ENCODE measurements at places on chromosomes 1 and 21.

DNA sequence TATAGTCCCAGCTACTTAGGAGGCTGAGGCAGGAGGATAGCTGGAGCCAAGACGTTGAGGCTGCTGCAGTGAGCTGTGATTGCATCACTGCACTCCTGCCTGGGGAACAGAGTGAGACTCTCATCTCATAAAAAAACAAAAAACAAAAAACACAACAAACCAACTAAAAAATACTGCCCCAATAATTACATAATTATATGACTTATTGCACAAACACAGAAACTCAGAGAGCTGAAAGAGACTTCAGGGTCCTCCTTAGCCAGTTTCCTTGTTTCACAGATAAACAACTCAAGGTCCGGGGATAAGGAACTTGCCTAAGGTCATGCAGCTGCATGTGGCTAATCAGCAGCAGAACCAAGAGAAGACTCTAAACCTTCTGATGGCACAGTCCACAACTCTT is 11.9 kb downstream of the EXTL2 start:
- no peak for DNase-seq

GRCh38 chr1:218620956-218621355 is 275.8 kb downstream of the TGFB2 start:
- no peak for DNase-seq

- DNase-seq, result no peak
Measured at GRCh38 chr1:87129606-87130005, 199.1 kb upstream of the LMO4 start.

GRCh38 chr1:31102501-31102950 is 37.0 kb upstream of the PUM1 start:
- DNase-seq, result no peak

DNA sequence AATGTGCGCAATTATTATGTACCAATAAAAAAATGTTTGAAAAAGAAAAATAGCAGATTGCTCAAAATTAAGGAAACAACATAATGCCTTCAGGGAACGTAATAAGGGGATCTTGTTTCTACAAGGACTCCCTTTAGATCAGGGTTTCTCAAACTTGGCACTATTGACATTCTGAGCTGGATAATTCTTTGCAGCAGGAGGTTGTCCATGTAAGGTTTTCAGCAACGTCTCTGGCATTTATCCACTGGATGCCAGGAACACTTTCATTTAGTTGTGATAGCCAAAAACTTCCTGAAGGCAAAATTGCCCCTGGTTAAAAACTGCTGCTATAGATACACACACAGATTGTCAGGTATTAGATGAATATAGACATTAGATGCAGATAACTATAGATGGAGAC is 666.7 kb upstream of the ADAMTS5 start:
- DNase-seq, result no peak

GRCh38 chr1:61120998-61121397 is 38.6 kb downstream of the NFIA start:
- DNase-seq, result no peak

- no peak for DNase-seq
Measured at GRCh38 chr1:204278958-204279357, 65.2 kb upstream of the GOLT1A start.

- DNase-seq, result peak; percentile 82
Measured at GRCh38 chr1:36905941-36906340, 128.4 kb downstream of the GRIK3 start.

GRCh38 chr1:53203466-53203865 is 6.8 kb downstream of the CPT2 start:
- no peak for DNase-seq

GRCh38 chr1:93686504-93687250 is 5.0 kb upstream of the BCAR3 start:
- DNase-seq, result no peak

- no peak for DNase-seq
Measured at GRCh38 chr1:236982380-236982779, 21.9 kb downstream of the MT1HL1 start.

GRCh38 chr1:3530926-3531818 is 76.7 kb downstream of the ARHGEF16 start:
- DNase-seq, result no peak

DNA sequence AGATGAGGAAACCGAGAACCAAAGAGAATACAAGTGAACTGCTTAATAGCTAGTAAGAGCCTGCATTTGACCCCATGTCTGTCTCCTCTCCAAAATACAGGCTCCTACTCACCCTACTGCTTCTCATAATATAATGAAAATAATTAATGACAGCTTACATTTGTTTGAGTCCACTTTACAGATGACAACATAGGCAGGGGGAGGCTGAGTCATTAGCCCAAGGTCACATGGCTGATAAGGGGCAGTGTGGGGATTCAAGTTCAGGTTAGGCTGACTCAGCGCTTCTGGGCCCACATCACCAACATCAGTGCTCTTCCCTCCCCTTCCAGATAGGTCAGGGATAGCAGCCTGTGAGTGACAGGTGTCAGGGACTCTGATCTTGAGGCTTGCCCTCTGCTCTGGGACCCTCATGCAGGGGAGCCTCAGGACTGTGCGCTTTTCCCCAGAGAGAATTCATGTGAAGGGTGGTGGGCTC is 16.2 kb downstream of the AZIN2 start:
- DNase-seq, result no peak

GRCh38 chr1:94329986-94330385 is 88.2 kb upstream of the ABCD3 start:
- no peak for DNase-seq

- DNase-seq, result no peak
Measured at GRCh38 chr1:52056937-52057231, 789 bp downstream of the BTF3L4 start.

DNA sequence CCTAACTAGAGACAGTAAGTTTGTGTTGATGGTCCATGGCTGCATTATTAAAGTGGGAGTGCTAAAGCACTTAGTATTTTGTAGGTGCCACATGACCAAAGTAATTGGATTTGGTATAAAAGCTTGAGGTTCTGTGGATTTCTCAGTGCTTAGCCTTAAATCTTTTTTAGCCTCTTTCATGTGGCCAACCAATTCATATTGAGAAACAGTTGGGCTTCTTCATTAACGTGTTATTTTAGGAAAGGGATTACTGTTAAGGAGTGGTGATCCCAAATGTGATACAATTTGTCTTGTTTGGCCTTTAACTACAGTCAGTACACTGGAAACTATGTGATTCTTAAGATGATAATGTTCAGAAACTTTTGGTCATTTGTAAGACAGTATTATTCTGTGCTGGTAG is 25.5 kb downstream of the MAN1A2 start:
- no peak for DNase-seq

- DNase-seq, result no peak
Measured at GRCh38 chr1:152960452-152961044, 9.9 kb upstream of the SPRR4 start.

GRCh38 chr1:66542811-66543767 is 9.1 kb downstream of the SGIP1 start:
- no peak for DNase-seq

DNA sequence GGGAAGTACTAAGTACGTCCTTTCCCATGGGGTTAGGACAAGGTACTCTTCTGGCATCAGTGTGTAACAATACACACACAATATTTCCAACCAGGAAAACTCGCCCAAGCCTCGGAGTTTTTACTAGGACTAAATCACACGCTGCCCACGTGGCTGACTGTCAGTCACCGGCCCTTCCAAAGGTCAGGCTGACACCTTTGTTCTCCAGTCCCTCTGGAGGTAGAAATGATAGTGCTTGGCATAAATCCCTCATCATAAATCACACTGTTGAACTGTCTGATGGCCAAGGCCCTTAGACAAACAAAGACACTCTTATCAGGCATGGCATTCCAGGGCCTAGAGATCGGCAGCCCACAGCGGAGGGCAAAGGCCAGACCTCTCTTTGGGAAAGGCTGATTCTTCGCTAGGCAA is 16.9 kb upstream of the SLAMF9 start:
- peak; percentile 49 for DNase-seq

DNA sequence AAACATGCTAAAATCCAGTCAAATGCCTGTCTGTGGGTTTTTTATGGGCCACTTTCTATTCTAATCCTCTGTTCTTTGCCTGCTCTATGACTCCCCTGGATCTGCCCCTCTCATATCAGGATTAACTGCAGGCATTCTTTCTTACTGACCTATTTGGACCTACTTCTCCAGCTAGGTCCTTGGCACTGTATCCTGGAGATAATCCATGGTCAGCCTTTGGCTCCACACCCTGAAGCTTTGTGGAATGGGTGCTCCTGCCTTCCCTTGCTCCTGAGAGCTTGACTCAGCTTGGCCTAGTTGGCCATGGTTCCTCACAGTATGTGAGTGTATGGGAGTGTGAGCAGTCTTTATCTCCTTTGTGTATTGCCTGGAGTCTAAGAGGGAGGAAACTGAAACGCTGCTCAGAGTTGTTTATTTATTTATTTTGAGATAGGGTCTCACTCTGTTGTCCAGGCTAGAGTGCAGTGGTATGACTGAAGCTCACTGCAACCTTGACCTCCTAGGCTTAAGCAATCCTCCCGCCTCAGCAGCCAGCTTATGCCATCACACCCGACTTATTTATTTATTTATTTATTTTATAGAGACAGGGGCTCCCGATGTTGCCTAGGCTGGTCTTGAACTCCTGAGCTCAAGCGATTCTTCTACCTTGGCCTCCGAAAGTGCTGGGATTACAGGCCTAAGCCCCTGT is 28.7 kb upstream of the CDC14A start:
- no peak for DNase-seq

GRCh38 chr1:59290193-59290949 is 6.5 kb upstream of the FGGY start:
- no peak for DNase-seq

DNA sequence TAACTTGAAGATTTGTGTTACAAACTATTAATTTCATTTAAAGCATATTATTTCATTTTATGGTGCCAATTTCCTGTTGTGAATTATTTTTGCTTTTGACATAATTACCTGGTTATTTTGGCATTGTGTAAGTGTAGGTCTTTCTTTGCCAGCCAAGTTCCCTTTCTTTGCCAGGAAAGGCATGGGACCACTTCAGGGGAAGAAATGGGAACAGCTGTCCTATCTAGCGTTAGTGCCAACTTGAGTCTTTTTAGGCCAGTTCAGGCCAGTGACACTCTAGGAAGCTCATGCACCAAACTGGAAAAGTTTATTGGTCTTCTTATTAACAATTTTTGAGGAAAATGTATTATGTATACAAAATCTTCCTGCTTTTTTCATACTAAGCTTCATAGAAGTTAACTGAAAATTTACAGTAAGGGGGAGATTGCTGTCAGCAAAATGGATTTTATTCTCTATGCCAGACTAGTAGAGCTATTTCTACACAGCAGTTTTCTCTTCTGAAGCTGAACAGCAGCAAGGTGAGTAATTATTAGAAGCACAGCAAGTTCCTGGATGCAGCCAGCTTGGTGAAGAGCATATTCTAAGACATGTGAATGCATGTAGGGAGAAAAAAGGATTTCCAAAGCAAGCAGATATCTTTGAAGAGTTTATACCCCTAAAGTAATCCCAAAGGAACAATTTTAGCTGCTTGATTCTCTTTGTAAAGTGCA is 914.6 kb upstream of the ADGRL4 start:
- no peak for DNase-seq

- DNase-seq, result no peak
Measured at GRCh38 chr1:90534663-90535295, 182.3 kb downstream of the BARHL2 start.

DNA sequence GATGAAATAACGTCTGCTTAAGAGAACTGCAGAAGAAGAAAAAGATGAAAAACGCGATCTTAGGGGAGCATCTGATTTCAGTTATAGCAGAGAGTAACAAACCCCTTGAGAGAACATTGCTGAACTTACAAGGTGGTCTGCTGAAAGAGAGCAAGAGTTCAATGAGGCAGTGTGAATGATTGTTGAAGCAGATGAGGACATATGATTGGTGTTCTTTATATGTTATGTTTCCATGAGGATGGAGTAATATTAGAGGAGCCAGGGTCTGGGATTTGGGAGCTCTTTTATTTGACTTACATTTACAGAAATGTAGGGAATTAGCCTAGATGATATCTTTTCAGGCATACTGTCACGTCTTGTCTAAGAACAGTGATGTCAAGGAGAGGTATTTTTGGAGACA is 1302.0 kb downstream of the KCNT2 start:
- no peak for DNase-seq

DNA sequence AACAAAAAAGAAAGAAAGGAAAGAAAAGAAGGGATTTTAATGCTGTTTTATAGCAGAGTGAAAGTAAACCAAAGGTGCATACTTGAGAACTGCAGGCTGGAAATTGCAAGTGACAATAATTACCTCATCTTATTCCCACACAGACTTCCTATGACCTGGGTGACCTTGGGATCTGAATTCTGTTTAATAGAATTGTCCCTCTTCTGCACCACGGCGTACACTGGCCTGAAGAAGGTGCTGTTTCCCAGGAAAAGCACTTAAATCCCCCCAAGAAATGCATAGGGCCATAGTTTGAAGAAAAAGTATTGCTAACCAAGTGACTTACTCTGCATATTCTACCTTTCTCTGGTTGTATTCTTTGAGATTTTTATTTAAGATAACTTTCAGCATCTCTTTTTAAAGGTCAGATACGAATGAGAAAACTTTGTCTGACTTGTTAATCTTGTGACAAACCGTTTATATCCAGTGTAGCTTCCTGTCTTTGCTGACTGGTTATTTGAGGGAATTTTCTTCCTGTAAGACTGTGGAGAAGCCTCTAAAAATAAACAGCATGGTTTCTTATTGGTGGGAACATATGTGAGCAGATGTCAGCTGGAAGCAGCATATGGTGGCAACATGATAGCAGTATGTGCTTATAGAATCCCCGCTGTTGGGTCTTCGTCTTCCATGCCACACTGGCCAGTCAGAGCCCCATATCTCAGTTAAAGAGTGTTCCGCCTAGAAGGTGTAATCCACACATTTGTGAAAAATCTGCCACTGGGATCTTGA is 16.3 kb downstream of the TGFB2 start:
- no peak for DNase-seq

GRCh38 chr1:95041491-95042165 is 31.1 kb downstream of the ALG14 start:
- no peak for DNase-seq

DNA sequence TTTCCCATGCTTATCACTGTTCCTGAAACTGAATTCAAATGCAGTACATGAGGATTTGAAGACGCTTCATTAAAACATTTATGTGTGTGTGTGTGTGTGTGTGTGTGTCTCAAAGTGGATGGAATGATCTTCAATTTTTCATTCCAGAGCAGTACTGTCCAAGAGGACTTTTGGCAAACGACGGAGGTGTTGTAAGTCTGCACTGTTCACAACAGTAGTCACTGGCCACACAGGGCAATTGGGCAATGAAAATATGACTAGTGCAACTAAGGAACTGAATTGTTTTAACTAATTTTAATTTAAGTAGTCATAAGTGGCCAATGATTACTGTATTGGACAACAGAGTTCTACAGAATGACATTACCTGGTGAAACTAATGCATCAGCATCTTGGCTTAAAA is 5.0 kb downstream of the TAF5L start:
- DNase-seq, result no peak

- no peak for DNase-seq
Measured at GRCh38 chr1:29420202-29420601, 183.9 kb downstream of the PTPRU start.

DNA sequence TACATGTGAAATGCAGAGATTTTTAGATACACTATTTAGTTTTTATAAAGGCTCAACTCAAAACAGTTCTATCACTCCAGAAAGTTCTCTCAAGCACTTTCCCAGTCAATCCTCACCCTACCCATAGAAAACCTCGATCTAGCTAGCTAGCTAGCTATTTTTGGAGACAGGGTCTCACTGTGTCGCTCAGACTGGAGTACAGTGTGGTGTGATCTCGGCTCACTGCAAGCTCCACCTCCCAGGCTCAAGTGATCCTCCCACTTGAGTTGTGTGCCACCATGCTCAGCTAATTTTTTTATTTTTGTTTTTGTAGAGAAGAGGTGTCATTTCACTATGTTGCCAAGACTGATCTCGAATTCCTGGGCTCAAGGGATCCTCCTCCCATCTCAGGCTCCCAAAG is 236.9 kb downstream of the RERE start:
- DNase-seq, result no peak

GRCh38 chr1:200634261-200635122 is 13.9 kb upstream of the KIF14 start:
- DNase-seq, result no peak
